Mucosa of gallbladder (tissue), 1 donor: ENCODE measurements at places on chromosomes 13 and 19. TPM values are rescaled to one million over a fixed set of nuclear protein-coding genes. Genes with fewer than 3 reads are reported as not detected.

GRCh38 chr13:79307433-79307861 is 98.6 kb downstream of the RBM26 start:
- DNase-seq = no peak

- DNase-seq = no peak
Measured at GRCh38 chr13:83168590-83168989, 713.7 kb downstream of the SLITRK1 start.

GRCh38 chr19:5695649-5696195 is 5.6 kb downstream of the RPL36 start:
- DNase-seq = no peak

DNA sequence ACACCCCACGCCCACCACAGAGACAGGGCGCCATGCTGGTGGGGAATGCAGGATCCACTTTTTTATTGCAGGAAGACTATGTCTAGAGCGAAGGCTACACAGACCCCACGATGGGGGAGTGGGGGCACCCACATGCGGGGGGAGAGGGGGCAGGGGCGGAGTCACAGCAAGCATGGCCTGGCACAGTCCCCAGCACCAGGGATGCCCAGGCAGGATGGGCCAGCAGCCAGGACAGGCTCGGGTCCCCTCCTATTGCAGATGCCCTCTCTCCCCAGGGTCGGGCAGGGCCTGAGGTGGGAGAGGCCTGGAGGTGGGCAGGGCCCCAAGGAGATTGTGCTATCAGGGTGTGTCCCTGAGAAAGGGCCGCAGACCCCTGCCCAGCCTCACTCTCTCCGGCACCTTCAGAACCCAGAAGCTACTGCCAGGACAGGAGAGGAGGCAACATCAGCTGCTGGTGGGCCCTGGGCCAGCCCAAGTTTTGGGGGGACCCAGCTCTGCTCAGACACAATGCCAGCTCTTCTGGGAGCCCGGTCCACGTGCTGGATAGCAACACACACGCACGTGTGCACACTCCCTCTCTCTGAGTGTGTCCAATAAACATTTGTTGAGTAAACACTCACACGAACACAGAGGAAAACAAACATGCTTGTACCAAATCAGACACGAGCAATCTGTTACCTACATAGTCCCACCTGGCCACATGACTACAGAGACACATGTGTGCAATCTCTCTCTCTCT is 6.5 kb downstream of the DIRAS1 start:
- no peak for DNase-seq

DNA sequence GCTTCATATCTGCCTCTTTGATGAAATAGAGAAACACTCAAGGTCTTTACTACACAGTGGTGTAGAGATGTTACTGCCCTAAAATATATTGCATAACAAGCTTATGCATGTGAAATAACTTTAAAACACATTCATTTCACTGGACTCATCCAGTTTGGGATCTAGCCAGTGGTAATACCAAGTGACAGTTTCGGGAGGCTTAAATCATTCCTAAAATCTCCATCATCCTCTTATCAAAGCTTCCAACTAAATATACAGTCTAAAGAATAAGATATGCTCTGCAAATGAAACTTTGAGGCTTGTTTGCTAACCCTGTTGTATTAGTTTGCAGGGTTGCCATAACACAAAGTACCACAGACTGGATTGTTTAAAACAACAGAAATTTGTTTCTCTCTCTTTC is 52.8 kb downstream of the THSD1 start:
- no peak for DNase-seq

GRCh38 chr19:1823539-1824251 is 11.6 kb upstream of the ATP8B3 start:
- DNase-seq = no peak

GRCh38 chr13:45208132-45208531 is 7.3 kb upstream of the KCTD4 start:
- DNase-seq = no peak

DNA sequence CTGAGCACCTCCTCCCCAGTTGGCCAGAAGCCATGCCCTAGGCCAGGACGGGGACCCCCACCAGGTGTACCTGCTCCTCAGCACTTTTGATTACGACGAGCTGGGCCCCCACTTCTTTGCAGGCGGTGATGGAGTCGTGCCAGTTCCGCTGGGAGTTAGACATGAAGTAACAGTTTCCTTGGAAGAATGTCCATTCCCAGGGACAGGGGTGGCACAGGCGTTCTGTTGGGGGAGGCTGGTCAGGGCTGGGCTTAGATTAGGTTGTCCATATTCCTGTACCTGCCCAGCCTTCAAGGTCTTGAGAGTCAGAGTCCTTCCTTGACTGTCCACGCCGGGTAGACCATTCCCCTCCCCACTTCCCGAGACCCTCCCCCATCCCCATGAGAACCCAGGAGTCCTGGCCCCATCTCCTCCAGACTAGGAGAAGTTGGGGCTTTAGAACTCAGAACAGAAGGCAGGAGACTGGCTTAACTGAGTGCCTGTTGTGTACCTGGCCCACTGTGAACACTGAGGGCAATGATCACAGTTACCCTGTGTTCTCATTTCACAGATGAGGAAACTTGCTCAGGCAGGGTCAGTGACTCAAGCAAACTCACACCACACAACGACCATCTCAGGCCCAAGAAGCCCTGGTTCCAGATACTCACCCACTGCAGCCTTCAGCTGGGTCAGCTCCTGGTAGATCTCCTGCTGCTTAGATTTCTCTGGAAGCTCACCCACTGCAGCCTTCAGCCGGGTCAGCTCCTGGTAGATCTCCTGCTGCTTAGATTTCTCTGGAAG is 2.3 kb downstream of the CD209 start:
- no peak for DNase-seq

DNA sequence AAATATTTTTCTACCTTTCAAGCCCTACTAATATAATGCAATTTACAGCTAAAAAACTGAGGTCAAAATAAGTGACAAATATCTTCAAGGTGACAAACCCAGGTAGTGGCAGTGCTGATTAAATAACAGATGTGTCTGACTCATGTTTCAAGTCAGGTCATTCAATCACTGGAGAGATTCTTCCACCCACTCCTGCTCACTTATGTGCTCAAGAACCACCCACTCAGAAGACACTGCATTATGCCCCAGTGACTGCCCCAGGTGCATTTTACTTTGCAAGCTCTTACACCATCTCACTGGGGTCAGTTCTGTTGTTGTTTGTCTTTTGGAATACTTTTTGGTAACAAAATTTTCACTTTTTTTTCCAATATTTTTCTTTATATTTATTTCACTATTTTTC is 2.2 kb downstream of the ZNF100 start:
- no peak for DNase-seq

DNA sequence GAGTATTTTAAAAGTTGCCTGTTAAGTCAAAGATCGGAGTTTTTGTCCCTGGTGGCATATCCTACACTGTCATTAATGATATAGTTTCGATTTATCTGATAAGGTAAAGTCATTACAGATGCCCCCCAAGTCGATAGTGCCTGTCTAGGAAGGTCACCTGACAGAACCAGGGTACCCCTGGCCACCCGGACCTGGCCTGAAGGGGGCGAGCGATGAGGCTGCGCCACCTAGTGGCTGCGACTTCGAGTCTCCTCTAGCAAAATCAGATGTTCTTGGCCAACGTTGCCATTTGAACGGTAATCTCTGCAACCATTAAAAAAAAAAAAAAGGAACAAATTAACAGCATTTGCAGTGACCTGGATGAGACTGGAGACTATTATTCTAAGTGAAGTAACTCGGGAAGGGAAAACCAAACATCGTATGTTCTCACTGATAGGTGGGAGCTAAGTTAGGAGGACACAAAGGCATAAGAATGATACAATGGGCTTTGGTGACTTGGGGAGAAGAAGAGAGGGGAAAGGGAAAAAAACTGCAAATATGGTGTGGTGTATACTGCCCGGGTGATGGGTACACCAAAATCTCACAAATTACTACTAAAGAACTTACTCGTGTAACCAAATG is 565.1 kb downstream of the LIG4 start:
- peak; percentile 24 for DNase-seq

DNA sequence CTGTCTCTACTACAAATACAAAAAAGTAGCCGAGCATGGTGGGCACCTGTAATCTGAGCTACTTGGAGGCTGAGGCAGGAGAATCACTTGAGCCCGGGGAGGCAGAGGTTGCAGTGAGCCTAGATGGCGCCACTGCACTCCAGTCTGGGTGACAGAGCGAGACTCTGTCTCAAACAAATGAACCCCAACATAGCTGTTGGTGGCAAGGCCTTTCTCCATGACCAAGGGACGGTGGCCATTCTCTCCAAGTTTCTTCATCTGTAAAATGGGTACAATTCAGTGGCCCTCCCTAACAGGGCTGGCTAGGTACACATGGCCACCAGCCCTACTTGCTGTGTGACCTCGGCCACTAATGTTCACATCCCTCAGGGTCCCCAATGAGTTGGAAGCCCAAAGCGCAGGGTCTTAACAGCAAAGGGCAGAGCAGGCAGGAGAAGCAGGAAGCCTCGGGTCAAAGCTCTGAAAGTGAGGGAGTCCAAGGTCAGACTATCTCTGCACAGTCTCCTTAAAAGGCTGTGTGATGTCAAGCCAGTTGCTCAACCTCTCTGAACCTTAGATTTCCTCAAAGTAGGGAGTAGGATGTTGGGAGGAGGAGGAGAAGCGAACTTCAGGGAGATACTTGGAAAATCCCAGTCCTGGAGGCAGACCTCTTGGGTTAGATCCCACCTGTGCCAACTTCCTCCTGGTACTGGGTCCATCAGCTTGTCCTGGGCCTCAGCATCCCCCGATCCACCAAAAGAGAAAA is 2.7 kb downstream of the JUND start:
- DNase-seq = no peak

- no peak for DNase-seq
Measured at GRCh38 chr19:19410553-19411550, 5.4 kb downstream of the GATAD2A start.

DNA sequence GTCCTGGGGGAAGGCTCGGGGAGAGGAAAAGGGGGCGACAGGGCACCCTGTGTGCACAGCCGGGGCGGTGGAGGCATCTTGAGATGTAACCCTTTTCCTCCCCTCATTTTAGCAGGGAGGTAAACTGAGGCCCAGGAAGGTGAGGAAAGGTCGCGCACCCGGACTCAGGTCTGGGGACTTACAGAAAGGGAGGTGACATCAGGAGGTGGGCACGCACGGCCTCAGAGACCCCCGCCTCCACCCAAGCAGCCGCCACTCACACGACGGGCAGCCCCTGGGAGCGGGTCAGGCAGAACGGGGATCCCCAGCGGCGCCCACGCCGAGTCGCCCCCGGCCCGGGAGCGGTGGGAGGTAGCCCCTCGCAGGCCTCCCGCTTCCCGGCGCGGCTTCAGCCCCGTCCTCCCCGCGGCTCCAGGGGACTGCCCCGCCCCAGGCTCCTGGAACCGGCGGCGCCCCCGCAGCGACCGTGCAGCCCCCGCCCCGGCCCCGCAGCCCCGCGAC is 477 bp downstream of the PIP5K1C start:
- DNase-seq = no peak

- no peak for DNase-seq
Measured at GRCh38 chr13:99648066-99648665, 146.9 kb downstream of the TM9SF2 start.

- no peak for DNase-seq
Measured at GRCh38 chr19:29397748-29398147, 128.0 kb upstream of the VSTM2B start.

- DNase-seq = no peak
Measured at GRCh38 chr13:106373989-106374572, 161.4 kb downstream of the EFNB2 start.

- no peak for DNase-seq
Measured at GRCh38 chr13:32039528-32039927, 8.0 kb downstream of the FRY start.

GRCh38 chr13:48776401-48776800 is 122.7 kb downstream of the CYSLTR2 start:
- no peak for DNase-seq

- DNase-seq = no peak
Measured at GRCh38 chr13:109370496-109370895, 415.9 kb downstream of the IRS2 start.

- DNase-seq = no peak
Measured at GRCh38 chr19:41096353-41096752, 8.1 kb downstream of the CYP2A13 start.

DNA sequence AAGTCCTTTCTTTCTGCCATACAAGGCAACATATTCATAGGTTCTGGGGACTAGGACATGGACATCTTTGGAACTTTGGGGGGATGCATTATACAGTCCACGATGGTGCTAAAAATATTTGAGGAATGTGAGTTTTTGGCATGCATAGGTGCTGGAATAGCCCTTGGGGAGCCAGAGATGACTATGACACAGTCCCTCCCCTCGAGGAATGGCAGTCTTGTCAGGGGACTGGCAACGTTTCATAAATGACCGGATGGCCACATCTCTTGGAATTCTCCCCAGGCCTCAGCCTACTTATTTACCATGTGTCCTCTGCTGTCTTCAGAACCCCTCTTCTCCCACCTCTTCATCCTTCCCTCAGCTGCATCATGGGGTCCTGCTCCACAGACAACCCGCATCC is 13.6 kb downstream of the MEIOSIN start:
- DNase-seq = no peak

DNA sequence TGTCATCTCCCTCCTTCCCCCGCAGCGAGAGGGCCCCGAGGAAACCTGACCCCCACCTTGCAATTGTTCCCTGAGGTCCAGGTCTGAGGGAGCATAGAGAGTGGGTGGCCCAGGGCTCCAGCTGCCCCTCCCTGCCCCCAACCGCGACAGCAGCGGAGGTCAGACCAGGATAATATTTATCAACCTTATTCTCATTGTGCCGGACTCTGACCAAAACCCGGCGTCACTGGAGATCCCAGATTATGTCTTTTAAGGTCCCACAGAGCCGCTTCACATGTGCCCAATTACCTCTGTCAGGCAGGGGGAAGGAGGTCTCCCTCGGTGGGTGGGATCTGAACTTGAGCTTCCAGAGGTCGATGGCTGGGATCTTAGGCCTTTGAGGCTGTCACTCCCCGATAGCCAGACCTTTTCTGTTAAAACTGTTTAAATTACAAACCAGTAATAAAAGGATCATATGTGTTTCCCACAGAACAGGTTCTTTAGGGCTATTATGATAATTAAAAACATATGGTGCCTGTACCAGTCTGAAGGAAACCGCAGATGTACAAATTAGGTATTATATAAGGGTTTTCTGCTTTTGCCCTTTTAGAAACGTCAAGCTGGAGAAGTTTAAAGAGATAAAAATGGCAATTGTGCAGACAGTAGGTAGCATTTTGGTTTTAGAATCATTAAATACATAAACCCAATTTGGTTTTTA is 195.5 kb downstream of the ZNF536 start:
- DNase-seq = no peak

DNA sequence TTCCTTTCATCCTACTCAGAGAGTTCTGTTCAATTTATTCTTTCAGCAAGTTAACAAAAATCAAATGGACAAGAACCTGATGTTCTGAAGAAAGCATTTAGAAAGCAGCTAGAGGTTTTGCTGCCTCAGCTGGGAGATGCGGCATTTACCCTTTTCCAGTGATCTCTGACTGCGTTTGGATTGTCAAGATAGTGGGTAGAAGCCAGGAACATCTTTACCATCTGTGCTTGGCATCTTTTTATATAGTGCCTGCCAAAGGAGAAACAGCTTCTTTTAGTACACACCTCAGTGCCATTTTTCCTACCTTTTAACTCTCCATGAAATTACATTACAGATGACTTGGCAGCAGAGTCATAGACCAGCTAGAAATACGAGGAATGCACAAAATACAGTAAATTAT is 680.8 kb downstream of the SLITRK1 start:
- DNase-seq = no peak

- no peak for DNase-seq
Measured at GRCh38 chr19:10761443-10762250, 43.8 kb downstream of the DNM2 start.

Gene MCF2L
- total RNA-seq = 91.8 TPM

Gene HPN
- total RNA-seq = 21.4 TPM

Gene DMKN
- total RNA-seq = 1.8 TPM

Gene DCT
- total RNA-seq = 0.55 TPM

Gene ZNF677
- total RNA-seq = 21.4 TPM

Gene KL
- total RNA-seq = 1.8 TPM

Gene RGL3
- 72.0 TPM for total RNA-seq

Gene NKG7
- 7.4 TPM for total RNA-seq

Gene NCAN
- not detected for total RNA-seq

Gene GRIN2D
- 0.69 TPM for total RNA-seq
